Transverse colon (tissue), 4 donors: ENCODE measurements at places on chromosomes 3 and 15.

DNA sequence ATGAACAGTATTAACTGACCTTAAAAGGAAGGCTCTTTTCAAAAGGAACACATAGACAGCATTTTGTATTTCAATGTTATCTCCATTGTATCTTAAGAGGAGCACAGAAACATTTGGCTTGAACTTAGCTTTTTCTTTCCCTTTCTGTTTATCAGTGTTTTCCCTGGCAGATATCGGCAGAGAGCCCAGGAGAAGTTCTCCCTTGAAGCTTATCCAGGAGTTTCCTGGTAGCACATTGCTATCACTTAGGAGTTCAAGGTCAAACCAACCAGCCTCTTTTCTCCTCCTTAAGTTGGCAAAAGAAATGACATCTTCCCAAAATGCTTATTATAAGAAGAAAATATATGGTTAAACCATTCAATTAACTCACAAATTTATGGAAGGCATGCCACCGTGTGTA, 344.6 kb upstream of the UBE2E2 start:
- no peaks in the 10 kb centered on the region for H3K27me3 ChIP-seq
- no peak overlapping the region for H3K4me3 ChIP-seq
- H3K36me3 ChIP-seq = no peaks in the 10 kb centered on the region
- no peak overlapping the region for H3K27ac ChIP-seq

DNA sequence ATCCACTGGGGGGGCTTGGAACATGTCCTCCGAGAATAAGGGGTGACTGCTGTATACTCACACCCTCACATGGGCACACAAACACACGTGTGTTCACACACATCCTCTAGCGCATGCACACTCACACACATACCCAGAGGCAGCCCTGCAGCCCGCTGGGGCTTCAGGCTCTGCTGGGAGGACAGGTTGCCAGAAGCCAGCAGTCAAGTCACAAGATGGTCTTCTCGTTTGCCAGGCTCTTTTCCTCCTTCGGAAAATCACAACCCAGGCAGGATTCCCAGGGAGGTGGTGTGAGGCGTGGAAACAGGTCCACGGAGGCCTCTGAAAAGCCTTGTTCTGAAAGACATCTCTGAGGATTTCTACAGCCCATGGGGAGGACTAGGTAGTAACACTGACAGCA, 26.8 kb downstream of the MEGF11 start:
- no peak overlapping the region for H3K27ac ChIP-seq
- peaks cover 6% of the 10 kb centered on the region for H3K27me3 ChIP-seq
- DNase-seq = no peak
- H3K36me3 ChIP-seq = no peaks in the 10 kb centered on the region
- H3K4me1 ChIP-seq = no peaks in the 10 kb centered on the region

- no peak overlapping the region for H3K27ac ChIP-seq
- no peak for DNase-seq
- H3K4me3 ChIP-seq = no peak overlapping the region
- H3K36me3 ChIP-seq = no peaks in the 10 kb centered on the region
- peaks cover 52% of the 10 kb centered on the region for H3K27me3 ChIP-seq
- H3K4me1 ChIP-seq = peaks cover 6% of the 10 kb centered on the region
Measured at GRCh38 chr3:134404366-134404885, 30.2 kb upstream of the AMOTL2 start.

GRCh38 chr15:66430627-66431255, 44.0 kb downstream of the MAP2K1 start:
- H3K4me3 ChIP-seq = no peak overlapping the region
- no peak overlapping the region for H3K27ac ChIP-seq
- H3K4me1 ChIP-seq = no peaks in the 10 kb centered on the region
- H3K36me3 ChIP-seq = no peaks in the 10 kb centered on the region
